ENCODE measurements at places on chromosomes 2 and 18.

DNA sequence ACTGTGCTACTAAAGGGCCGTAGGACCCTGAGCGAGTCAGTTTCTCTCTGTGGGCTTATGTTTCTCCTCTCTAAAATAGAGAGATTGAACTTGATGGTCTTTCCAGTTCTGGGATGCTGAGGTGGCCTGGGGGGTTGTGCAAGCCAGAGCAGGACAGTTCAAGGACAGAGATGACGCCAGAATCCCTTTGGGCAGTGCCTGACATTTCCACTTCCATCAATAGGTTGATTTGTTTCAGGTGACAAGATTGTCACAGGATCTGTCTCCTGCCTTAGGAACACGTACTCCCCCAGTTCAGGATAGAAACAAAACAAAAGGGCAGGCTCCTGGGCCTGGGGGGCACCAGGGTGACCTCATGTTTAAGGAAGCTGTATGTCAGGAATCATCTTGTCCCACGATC lies 82.0 kb downstream of the XDH start:
- DNase-seq = no peak

DNA sequence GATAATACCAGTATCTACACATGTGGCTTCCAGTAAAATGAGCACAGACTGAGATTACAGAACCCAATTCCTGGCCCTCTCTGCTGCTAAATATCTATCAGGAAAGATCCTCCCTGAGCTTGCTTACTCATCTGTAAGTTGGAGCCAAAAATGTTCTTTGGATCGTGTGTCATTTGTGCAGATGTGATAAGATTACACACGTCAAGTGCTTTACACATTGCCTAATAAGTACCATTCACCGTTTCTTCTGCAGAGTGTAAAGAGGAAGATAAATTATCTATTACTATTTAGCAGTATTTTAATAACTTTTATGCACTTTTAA lies 23.2 kb upstream of the SLC20A1 start:
- DNase-seq = no peak

- DNase-seq = no peak
Observed at GRCh38 chr2:16554060-16554583, 111.5 kb downstream of the CYRIA start.

- no peak for DNase-seq
Observed at GRCh38 chr2:71460595-71461303, 7.4 kb downstream of the DYSF start.

DNA sequence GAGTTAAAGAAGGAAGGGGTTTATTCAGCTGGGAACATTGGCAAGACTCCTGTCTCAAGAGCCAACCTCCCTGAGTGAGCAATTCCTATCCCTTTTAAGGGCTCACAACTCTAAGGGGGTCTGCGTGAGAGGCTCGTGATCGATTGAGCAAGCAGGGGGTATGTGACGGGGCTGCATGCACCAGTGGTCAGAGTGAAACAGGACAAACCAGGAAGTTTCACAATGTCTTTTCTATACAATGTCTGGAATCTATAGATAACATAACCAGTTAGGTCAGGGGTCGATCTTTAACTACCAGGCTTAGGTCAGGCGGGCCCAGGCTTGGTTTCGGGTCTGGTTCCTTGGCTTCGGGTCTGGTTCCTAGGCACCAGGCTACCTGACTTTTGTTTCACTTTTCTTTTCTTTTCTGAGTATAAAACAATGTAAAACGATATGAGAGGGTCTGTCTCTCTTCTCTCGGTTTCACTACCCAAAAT lies 30.1 kb upstream of the LIPG start:
- no peak for DNase-seq

DNA sequence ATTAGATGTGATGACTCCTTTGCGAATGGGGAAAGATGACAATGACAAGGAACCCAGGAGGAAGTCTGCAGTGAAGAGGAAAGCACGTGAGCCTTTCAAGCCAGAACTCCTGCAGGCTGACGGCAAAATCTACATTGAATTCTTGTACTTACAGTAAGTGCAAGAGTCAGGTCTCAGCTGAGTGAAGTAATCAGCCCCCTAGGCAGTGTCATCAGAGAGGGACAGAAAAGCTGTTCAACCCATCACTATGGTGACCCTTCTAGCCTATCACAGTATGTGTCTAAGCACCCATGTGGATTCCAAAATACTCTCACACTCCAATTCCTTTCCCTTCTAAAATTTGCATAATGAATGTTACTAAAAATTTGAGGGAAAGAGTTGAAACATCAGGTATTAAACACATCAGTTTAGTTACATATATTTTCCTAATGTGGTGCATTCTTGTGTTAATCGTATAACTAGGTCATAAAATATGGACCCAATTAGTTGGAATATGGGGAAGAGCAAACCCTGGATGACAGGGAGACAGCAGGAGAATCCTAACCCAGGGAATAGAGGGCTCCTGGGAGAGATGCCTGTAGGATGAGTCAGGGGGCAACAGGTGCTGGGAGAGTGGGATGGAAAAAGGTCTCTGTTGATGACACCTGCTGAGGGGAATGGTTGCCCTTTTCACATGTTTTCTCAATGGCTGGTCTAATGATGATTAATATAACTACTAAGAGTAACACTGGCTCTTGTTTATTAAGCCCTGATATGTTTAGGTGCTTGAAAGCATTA lies 39.5 kb downstream of the VWC2L start:
- DNase-seq = no peak

- DNase-seq = no peak
Observed at GRCh38 chr2:198905881-198906612, 551.7 kb downstream of the SATB2 start.

DNA sequence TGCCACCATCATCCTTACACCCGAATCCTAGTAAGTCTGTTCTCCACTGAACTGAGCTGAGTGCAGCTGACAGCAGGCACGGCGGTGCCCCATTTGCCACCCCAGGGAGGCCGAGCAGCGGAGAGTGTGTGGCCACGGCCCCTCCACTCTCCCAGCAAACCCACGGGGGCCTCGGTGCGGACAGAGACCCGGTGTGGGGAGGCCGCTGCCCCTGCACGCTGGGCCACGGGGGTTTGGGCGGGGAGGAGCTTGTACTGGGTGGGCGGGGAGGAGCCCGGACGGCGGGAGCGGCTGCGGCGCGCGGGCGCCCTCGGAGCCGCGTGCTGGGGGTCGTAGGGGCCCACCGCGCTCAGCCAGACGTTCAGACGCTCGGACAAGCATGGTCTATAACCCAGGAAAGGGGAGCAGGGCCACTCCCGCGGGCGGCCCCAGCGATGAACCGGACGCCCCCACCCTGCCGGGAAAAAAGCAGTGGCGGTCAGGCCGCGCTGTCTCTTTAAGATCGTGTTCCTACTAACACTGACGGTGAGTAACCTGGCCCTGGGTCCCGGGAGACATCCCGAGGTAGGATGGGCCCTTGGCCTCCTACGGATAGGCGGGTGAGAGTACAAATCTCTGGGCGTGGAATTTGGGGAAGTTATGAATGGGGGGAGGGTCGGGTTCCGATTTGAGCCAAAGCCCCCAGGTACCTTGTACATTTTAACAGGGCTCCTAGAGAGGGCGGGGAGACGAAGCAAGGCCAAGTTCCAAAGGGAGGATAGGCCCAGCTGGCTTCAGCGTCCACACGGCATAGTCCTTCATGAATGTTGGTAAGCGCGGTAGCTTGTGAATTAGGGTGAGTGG lies at the start of gene ITPRIPL1:
ITPRIPL1 (plus strand) TSS at position 277 of the 843 bp plus-strand sequence; CDS start at position 800, 523 bp downstream.
- DNase-seq = no peak
